A549 treated with RU486 at 1 μM for 4 hours (cell line): ENCODE measurements at places on chromosomes 1 and 21. TPM values are rescaled to one million over a fixed set of nuclear protein-coding genes. Genes with fewer than 3 reads are reported as not detected.

The KLF17 gene
- total RNA-seq: 0.15 to 0.46 TPM (median 0.38 TPM) in 5 replicates

The SLC25A34 gene
- 0.09 to 0.60 TPM (median 0.25 TPM) in 5 replicates for total RNA-seq

The PADI4 gene
- total RNA-seq: not detected in 5 replicates

The CLK2 gene
- 20.3 to 28.2 TPM (median 22.9 TPM) in 5 replicates for total RNA-seq

The CR1L gene
- 0.74 TPM in 1 of 5 replicates, not detected in the others for total RNA-seq

The CRP gene
- total RNA-seq: not detected in 5 replicates

The FABP3 gene
- not detected in 5 replicates for total RNA-seq

The RIPPLY3 gene
- 0.40 to 0.77 TPM (median 0.59 TPM) in 5 replicates for total RNA-seq

The ETV3L gene
- total RNA-seq: not detected in 5 replicates

The HPCAL4 gene
- total RNA-seq: 0.22 to 0.35 TPM (median 0.28 TPM) in 5 replicates

The AMY1C gene
- not detected in 5 replicates for total RNA-seq

The PAQR6 gene
- 2.2 to 5.0 TPM (median 3.6 TPM) in 5 replicates for total RNA-seq

The LCE2D gene
- not detected in 5 replicates for total RNA-seq

The ORC1 gene
- 17.8 to 22.3 TPM (median 19.8 TPM) in 5 replicates for total RNA-seq

The SPRR1B gene
- total RNA-seq: not detected in 5 replicates

The SLC50A1 gene
- 33.6 to 37.6 TPM (median 35.3 TPM) in 5 replicates for total RNA-seq

The FAM131C gene
- total RNA-seq: 10.8 to 19.2 TPM (median 15.8 TPM) in 5 replicates

The C1orf115 gene
- 4.7 to 5.8 TPM (median 5.2 TPM) in 5 replicates for total RNA-seq

The TADA1 gene
- total RNA-seq: 9.3 to 13.8 TPM (median 13.1 TPM) in 5 replicates

The CFAP45 gene
- total RNA-seq: 0.49 to 1.1 TPM (median 0.66 TPM) in 5 replicates

The HTR1D gene
- 10.8 to 12.6 TPM (median 11.8 TPM) in 5 replicates for total RNA-seq

The CNR2 gene
- total RNA-seq: not detected in 5 replicates

The STRIP1 gene
- total RNA-seq: 10.6 to 14.2 TPM (median 13.6 TPM) in 5 replicates

The FMO2 gene
- total RNA-seq: not detected in 5 replicates

The DNALI1 gene
- total RNA-seq: 0.06 to 0.12 TPM in 2 of 5 replicates, not detected in the others

The MAEL gene
- total RNA-seq: not detected in 5 replicates

The BCAN gene
- total RNA-seq: 0.06 TPM in 1 of 5 replicates, not detected in the others

The TEX38 gene
- 0.13 TPM in 1 of 5 replicates, not detected in the others for total RNA-seq

The KCNN3 gene
- 0.02 to 0.08 TPM (median 0.06 TPM) in 5 replicates for total RNA-seq

The WNT3A gene
- total RNA-seq: 0.03 TPM in 1 of 5 replicates, not detected in the others

The RXFP4 gene
- not detected in 5 replicates for total RNA-seq

The CD53 gene
- not detected in 5 replicates for total RNA-seq

The CHI3L1 gene
- total RNA-seq: not detected in 5 replicates

The CD160 gene
- 0.52 TPM in 1 of 5 replicates, not detected in the others for total RNA-seq

The LAX1 gene
- not detected in 5 replicates for total RNA-seq

The KCNA2 gene
- total RNA-seq: 0.03 to 0.18 TPM (median 0.05 TPM) in 4 of 5 replicates, not detected in the other

The OR2M4 gene
- total RNA-seq: not detected in 5 replicates

The NSL1 gene
- 26.8 to 41.6 TPM (median 29.4 TPM) in 5 replicates for total RNA-seq

The DMRTA2 gene
- total RNA-seq: 0.05 to 0.33 TPM (median 0.16 TPM) in 5 replicates

The RGS7 gene
- total RNA-seq: 0.07 to 0.10 TPM (median 0.10 TPM) in 3 of 5 replicates, not detected in the others

The TRABD2B gene
- total RNA-seq: 0.34 to 0.94 TPM (median 0.54 TPM) in 5 replicates

The OR2T11 gene
- total RNA-seq: not detected in 5 replicates

The AIRE gene
- total RNA-seq: not detected in 5 replicates

The GJB5 gene
- 0.07 TPM in 1 of 5 replicates, not detected in the others for total RNA-seq

The OR10Z1 gene
- total RNA-seq: not detected in 5 replicates

The PRKCZ gene
- 6.5 to 8.9 TPM (median 8.4 TPM) in 5 replicates for total RNA-seq

The SAMD13 gene
- total RNA-seq: 0.19 to 0.67 TPM (median 0.45 TPM) in 5 replicates

The RGS8 gene
- total RNA-seq: not detected in 5 replicates

The ZC3H11A gene
- 36.6 to 56.3 TPM (median 45.9 TPM) in 5 replicates for total RNA-seq

The LRRC38 gene
- total RNA-seq: not detected in 5 replicates
